ENCODE measurements at places on chromosomes 7 and 10. TPM values are rescaled to one million over a fixed set of nuclear protein-coding genes. Genes with fewer than 3 reads are reported as not detected.

SORBS1 gene
- total RNA-seq, result 0.74 TPM

LDB3 gene
- total RNA-seq, result under 0.01 TPM

ADCY1 gene
- 0.72 TPM for total RNA-seq

CALHM3 gene
- total RNA-seq, result not detected

DNA sequence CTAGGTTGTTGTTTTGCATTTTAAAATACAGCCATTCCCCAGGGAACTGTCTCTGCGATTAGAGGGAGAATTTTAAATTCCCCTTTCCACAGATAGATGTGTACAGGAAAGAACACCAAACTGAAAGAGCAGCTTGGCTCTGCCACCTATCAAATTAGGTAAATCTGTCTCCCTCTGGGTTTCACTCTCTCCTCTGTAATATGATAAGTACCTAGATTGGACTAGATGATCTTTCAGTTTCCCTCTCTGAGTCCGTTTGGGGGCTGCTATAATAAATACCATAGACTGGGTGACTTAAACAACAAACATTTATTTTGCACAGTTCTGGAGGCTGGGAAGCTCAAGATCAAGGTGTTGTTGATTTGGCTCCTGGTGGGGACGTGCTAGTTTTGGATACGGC, 186.0 kb downstream of the KIF20B start:
- DNase-seq, result no peak

DNA sequence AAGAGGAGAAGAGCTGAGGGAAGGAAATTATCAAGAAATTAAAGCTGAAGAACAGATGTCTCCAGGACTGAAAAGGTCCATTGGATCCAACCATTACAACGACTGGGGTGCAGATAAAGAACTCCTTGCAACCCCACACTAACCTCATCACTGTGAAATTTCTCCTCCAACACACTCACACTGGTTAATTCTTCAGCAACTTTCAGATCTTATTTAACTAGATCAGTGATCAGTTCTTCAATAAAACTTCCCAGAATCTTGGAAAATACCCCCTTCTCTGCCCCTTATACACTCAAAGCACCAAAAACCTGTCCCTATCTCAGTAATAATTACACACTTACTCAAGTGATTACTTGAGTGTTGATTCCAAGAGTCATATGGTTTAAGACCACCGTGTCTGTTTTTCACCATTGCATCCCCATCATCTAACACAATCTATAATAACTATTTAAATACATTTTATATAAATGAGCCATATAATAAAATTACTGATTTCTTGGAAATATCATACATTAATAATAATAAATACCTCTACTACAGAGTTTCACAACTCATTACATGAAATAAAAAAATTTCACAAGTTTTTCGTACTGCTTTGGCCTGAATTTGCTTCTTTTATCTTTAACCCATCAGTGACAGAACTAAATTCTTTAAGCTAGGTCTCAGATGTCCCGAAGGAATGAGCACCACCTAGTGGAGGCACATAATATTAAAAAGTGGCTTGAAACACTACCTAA, 123.7 kb downstream of the MPP7 start:
- peak; percentile 70 for DNase-seq

DNA sequence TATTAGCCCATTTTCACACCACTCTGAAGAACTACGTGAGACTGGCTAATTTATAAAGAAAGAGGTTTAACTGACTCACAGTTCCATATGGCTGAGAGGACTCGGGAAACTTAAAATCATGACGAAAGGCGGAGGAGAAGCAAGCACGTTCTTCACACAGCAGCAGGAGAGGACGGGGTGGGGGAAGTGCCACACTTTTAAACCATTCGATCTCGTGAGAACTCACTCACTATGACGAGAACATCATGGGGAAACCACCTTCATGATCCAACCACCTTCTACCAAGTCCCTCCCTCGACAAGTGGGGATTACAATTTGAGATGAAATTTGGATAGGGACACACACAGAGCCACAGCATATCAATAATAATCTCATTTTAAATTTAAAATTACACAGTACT, 80.2 kb downstream of the VWDE start:
- no peak for DNase-seq

GRCh38 chr10:68327889-68328786, 3.7 kb upstream of the HNRNPH3 start:
- DNase-seq, result peak; percentile 77

Measured in fibroblast of the aortic adventitia (primary cell).